NCI-H1048 (cell line): ENCODE measurements at places on chromosomes 2 and 18.

GRCh38 chr2:140128909-140129308 is 1348.7 kb upstream of the NXPH2 start:
- no peak for DNase-seq

GRCh38 chr2:172889768-172890430 is 154.3 kb downstream of the RAPGEF4 start:
- DNase-seq, result no peak

DNA sequence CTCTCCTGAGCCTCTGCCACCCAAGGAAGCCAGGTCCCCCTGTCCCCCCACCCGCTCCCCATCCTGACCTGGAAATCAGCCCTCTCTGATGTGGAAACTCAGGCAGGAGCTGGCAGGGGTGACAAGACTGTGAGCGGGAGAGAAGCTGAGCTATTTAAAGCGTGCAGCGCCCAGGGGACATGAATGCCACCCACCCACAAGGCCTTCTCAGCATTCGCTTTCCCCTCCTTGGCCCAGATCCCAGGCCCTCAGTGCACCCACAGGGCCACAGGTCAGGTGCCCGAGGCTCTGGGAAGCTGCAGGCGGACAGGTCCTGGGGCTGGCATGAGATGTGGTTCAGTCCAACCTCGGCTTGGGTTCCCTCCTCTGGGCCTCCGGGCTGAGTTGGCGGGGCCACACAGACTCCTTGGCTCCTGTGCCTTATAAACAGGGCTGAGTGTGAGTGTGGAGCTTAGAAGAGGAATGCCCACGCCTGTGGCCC is 168.3 kb downstream of the SMAD7 start:
- no peak for DNase-seq

DNA sequence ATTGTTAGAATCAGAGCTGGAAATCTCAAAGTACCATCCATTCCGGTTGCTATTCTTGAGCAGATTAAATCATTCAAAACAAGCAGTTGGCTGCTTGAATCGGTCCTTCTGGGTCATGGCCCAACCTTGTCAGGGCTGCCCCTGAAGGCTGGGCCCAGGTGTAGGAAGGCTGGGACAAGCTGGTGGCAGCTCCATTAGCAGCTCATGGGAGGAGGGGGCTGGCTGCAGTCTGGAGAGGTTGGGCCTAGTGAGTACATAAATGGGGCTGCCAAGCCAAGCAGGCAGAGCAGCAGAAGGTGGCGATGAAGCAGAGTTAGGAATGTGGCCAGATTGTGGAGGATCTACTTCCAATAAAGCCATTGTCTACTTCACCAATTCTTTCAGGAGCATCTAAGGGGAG is 81.4 kb downstream of the ADCYAP1 start:
- no peak for DNase-seq

DNA sequence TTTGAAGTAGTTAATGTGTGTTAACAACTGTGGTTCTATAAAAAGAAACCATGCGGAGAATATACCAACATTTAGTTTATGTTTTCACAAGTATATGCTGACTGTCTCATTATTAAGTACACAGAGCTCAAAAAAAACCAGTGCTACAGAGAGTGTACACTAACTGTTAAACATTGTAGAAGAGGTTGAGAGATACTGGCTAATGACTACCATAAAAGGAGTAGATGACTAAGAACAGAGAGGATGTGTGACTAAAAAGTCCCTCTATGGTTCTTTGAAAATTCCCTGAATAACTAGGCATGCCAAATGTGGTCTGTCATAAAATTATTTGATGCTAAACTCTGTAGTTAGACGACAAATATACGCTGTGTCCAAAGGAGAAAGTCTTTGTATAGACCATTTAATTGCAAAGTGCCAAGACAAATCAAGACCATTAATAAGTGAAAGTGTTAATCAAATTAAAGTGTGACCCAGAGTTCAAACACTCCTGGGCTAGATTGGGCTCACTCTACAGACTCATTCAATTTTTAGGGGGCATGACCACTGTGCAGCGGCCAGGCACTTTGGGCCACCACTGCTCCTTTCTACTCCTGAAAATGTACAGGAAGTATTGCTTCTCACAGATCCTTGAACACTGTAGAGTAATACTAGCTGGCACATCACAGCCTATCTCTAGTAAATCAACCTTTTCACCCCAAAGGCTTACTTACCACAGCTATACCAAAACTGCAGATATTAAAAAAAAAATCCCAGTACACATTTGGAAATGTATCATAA is 45.1 kb upstream of the SERTAD2 start:
- no peak for DNase-seq

GRCh38 chr2:156191527-156191926 is 141.0 kb downstream of the NR4A2 start:
- peak; percentile 54 for DNase-seq

- DNase-seq, result no peak
Observed at GRCh38 chr2:20604951-20605381, 45.9 kb downstream of the HS1BP3 start.

- DNase-seq, result no peak
Observed at GRCh38 chr2:239811806-239812560, 213.2 kb downstream of the NDUFA10 start.

DNA sequence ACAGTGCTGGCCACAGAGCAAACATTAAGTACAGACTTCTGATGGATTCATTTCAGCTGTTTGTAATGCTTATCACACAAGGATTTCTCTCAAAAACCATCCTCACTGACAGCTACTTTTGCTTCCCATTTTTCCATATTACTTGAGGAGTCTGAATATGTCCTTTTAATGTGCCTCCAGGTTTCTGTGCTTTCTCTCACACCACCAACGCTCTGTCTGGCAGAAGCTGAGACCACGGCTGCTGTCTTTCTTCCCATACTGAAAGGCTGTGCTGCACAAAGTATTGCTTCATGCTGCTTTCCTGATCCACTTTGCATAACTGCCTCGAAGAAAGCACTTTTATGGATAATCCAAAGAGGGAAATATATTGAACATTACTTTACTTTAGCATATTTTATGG is 312.1 kb upstream of the ZEB2 start:
- DNase-seq, result no peak

DNA sequence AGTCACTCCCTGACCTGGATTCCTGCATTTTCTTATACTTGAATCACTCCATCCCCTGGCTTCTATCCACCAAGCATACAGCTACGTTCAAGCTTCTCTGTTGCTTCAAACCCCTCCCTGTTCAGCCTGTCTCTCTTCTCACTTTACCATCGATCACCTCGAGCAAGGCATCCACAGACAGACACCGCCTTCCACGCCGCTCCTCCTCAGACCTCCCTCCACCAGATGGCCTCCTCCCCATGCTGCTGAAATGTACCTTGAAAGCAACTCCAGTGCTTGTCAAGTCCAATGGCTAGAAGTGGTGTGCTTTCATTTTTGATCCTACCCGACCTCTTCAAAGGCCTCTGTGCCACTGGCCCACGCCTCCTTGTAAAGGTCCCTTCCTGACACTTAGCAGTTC is 131.3 kb upstream of the ACAA2 start:
- DNase-seq, result no peak
